Activated CD4-positive, alpha-beta memory T cell treated with anti-CD3 and anti-CD28 coated beads for 36 hours (primary cell): ENCODE measurements at places on chromosomes 16 and 17.

GRCh38 chr17:41943492-41943891, 13.1 kb downstream of the ODAD4 start:
- no peaks in the 10 kb centered on the region for H3K36me3 ChIP-seq
- H3K27me3 ChIP-seq, result no peaks in the 10 kb centered on the region
- no peak overlapping the region for H3K4me3 ChIP-seq
- H3K27ac ChIP-seq, result no peak overlapping the region

- H3K4me1 ChIP-seq, result no peaks in the 10 kb centered on the region
- no peak for DNase-seq
- no peaks in the 10 kb centered on the region for H3K36me3 ChIP-seq
- H3K27me3 ChIP-seq, result no peaks in the 10 kb centered on the region
- no peak overlapping the region for H3K4me3 ChIP-seq
Observed at GRCh38 chr17:10048629-10049350, 143.7 kb upstream of the RCVRN start.

DNA sequence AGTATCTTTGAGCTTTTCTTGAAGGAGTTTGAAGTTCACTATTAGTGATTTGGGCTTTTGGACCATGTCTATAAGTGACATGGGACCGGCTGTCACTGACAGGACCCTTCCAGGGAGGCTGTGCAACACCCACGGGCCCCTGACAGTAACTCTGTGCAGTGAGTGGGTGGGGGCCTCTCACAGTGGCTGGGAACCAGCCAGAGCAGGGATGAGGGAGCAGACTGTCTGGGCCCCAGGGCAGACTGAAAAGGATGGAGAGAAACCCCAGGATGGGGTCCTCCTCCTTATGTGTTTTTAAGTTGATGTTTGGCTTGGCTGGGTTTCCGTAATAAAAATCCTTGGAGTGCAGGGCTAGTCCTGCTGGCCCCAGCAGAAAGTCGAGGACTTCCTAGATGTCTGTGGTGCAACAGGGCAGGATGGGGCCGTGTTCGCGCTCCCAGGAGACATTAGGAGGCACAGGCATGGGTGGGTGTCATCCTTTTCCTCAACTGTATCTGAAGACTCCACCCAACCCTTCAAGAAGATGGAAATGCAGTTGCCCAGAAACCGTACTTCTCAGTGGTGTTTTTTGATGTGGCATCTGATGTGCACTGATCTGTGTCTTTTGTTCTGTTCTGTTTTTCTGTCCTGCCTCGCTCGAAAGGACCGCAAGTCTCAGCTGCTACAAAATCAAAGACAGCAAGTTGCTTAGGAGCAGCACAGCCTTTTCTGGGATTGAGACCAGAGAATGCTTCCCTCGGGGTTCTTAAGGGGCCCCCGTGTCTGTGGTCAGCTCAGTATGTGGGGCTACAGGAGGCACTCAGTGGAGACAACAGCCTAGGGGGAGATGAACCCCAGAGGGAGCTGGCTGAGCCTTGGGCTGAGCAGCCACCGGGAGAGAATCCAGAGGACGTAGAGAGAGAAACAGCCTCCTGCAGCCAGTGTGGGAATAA, 24.2 kb downstream of the PLD6 start:
- peaks cover 87% of the 10 kb centered on the region for H3K4me1 ChIP-seq
- peaks cover 48% of the 10 kb centered on the region for H3K36me3 ChIP-seq
- H3K27me3 ChIP-seq, result no peaks in the 10 kb centered on the region
- H3K4me3 ChIP-seq, result peak overlapping the region; percentile 60

GRCh38 chr16:81489547-81490267, 45.1 kb downstream of the CMIP start:
- H3K4me1 ChIP-seq, result peaks cover 9% of the 10 kb centered on the region
- H3K27ac ChIP-seq, result no peak overlapping the region
- DNase-seq, result no peak
- H3K27me3 ChIP-seq, result no peaks in the 10 kb centered on the region
- no peaks in the 10 kb centered on the region for H3K36me3 ChIP-seq

DNA sequence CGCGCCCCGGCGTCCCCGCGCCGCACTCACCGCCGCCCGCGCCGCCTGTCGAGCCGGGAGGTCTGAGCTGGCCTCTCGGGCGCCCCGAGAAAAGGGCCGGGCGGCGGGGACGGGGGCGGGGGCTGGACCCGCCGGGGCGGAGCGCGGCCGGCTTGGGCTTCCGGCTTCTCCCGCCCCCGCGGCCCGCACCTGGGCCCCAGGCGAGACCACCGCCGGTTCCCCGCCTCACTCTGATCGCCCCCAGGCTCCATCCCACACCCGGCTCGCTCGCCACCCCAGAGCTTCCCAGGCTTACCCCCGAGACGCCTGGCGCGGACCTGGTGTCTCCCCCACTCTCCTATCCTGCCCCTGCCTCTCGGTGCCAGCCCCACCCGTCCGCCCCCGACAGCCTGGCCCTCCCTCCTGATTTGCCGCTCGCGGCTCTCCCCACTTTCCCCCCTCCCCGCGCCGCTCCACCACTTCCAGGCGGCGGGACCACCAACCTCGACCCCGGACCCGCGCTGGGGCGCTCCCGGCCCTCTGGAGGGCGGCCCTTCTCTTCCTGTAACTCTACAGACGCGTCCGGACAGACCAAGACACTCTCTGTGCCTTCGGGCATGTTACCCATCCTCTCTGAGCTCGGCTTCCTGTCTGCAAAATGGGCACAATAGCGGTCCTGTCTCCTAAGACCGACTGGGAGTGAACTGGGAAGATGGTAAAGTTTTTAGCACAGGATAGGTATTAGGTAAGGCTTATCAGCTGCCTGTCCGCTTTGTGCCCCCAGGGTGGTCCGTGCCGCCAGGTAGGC, at the start of gene LITAF:
LITAF (minus strand) TSS at position 64 of the 787 bp plus-strand sequence. CDS start 30,189 bp downstream, outside the sequence.
- H3K36me3 ChIP-seq, result peaks cover 17% of the 10 kb centered on the region
- peaks cover 30% of the 10 kb centered on the region for H3K4me1 ChIP-seq
- peak within 1 kb of the TSS; percentile 91 for H3K27ac ChIP-seq
- peak; percentile 76 for DNase-seq
